MCF 10A (cell line): ENCODE measurements at places on chromosomes 11 and 22. TPM values are rescaled to one million over a fixed set of nuclear protein-coding genes. Genes with fewer than 3 reads are reported as not detected.

The KIRREL3 gene
- not detected in 2 replicates for total RNA-seq

The NLRP14 gene
- not detected in 2 replicates for total RNA-seq

The IL17REL gene
- not detected in 2 replicates for total RNA-seq

The RIN1 gene
- 38.7 and 50.2 TPM in 2 replicates for total RNA-seq

The RFPL3 gene
- not detected in 2 replicates for total RNA-seq

The USP35 gene
- total RNA-seq: 6.7 and 10.3 TPM in 2 replicates

The GLB1L2 gene
- total RNA-seq: 11.1 and 17.0 TPM in 2 replicates
